Uterus (tissue), 4 donors: ENCODE measurements at places on chromosomes 5 and 9.

GRCh38 chr5:177140312-177140711 lies 6.7 kb downstream of the NSD1 start:
- DNase-seq: no peak

GRCh38 chr5:6601816-6602215 lies 31.0 kb downstream of the NSUN2 start:
- DNase-seq: no peak

- no peak for DNase-seq
Measured at GRCh38 chr5:159620853-159621540, 290.7 kb upstream of the IL12B start.

- DNase-seq: no peak
Measured at GRCh38 chr5:14178091-14178490, 34.9 kb downstream of the TRIO start.

- no peak for DNase-seq
Measured at GRCh38 chr9:126754436-126755316, 50.2 kb upstream of the ZBTB43 start.

GRCh38 chr5:5437227-5438172 lies 15.0 kb downstream of the ICE1 start:
- no peak for DNase-seq

DNA sequence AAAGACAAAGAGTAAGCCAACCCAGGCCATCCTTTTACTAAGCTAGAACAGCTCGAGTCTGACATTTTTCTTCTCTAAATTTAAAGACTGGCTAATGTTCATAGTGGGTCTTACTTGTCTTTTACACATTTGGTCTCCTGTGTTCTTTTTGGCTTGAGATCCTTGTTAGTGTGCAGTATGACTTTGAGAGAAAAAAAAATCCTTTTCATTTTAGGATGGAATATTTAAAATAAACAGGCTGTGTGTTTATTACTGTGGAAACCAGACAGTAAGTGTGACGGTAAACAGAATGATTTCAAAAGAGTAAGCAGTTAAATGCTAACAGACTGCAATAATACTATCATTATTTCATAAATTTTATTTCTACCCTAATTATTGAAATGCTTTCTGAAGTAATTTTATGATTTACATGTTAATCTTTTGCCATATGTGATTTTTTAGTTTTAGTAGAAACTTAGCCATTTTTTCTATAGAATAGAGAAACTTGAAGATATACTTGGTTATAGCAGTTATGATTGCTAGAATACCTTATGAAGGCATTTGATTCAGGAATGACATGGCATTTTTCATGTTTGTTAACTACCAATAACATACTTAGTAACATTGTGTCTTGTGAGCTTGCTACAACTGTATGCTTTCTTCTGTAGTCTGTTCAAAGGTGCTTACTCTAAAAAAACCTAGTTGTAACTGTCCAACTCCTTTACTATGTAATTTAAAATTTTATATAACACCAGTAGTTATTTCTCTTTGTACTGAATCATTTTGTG lies 92.4 kb downstream of the XRCC4 start:
- no peak for DNase-seq

DNA sequence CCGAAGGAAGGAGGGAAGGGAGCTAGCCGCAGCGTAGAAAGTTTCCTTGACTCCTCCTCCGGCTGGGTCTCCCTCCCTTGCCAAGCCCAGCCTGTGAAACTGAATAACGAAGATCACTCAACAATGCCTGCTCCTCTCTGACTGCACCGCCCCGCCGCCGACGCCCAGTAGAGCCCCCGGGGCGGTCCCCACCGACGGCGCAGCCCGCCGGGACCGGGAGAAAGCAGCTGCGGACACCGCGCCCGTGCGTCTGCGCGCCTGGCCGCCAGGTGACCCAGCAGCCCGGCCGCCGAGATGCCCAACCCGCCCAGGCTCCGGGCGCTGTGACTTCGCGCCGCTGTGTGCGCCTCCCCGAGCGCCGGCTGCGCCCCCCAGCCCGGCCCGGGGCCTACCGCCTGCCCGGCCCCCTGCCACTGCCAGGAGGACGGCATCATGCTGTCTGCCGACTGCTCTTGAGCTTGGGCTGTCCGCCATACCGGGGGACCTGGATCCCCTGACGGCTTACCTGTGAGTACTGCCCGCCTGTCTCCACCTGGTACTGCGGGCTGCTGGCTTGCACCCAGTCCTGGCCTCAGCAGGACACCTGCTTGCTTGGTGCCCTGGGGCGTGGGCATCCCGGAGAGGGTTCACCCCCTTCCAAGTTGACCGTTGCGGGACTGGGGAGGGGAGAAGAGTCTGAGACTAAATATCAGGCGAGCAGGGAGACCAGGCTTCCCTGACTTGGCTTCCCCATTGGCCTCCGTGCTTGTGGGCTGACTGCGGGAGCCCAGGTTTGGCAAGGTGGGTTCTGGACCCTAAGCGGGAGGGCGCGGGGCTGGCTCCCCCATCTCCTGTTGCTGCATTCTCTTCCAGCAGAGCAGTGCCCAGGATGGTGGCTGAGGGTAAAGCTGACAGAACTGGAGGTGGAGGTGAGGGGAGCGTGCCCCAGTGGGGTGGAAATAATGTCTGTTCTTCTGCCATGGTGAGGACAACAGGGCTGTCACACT lies 26.2 kb upstream of the SPTLC1 start:
- no peak for DNase-seq

DNA sequence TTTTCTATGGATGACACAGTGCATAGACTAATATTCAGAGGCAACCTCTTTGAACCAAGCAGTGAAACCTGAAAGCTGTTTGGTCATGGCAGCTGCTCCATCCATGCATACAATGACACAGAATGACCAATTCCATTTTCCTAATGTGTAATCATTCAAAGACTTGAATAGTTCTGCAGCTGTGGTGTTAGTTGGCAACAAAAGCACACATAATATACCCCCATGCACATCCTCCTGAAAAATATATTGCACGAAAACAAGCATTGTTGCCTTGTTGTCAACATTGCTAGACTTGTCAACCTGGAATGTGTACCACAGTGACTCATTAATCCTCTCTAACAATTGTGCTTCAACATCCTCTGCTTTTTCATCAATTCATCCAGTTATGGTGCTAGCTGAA lies 71.0 kb upstream of the SEMA6A start:
- DNase-seq: no peak

DNA sequence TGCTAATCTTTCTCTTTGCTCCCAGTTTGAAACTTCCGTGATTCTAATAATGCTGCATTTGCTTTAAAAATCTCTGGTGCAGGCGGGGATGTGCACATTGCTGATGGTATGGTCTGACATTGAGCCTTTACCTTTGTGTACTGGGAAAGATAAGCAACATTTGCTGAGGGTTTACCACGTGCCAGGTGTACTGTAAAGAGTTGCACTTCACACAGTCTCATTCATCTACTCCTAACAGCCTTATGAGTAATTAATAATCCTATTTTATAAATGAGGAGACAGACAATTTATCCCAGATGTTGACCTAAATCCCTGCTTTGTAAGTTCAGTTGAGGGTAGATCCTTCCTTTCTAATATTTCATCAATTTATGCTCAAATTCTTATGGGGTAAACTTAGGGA lies 726 bp upstream of the ADGRV1 start:
- no peak for DNase-seq

DNA sequence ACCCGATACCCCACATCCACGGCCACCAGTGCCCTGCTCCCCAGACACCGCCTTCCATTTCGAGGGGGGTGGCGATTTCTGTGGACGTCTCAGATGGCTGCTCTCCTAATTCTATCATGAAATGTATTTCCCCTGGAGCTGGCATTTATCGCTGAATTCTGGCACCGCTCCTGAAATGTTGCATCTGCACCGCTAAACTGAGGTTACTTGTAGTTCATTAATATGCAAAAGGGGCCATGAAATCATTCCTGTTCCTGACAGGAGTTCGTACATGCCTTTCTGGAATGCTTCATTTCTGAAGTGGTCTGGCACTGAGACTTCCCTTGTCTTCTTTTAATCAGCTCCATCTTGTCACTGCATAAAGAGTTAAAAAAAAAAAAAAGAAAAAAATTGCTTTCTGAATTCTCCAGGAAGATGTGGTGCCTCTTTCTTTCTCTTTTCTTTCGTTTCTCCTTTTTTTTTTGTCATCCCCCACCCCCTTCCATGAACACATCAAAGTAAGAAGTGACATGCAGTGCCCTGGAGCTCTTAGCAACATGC lies 97.7 kb upstream of the SMARCA2 start:
- no peak for DNase-seq

- DNase-seq: no peak
Measured at GRCh38 chr5:107127878-107128277, 542.9 kb downstream of the EFNA5 start.

- DNase-seq: no peak
Measured at GRCh38 chr9:130045725-130046450, 2.9 kb upstream of the FNBP1 start.

- no peak for DNase-seq
Measured at GRCh38 chr9:109517901-109518377, 19.8 kb upstream of the PTPN3 start.

GRCh38 chr9:130425741-130426466 lies 18.9 kb upstream of the ASS1 start:
- no peak for DNase-seq

DNA sequence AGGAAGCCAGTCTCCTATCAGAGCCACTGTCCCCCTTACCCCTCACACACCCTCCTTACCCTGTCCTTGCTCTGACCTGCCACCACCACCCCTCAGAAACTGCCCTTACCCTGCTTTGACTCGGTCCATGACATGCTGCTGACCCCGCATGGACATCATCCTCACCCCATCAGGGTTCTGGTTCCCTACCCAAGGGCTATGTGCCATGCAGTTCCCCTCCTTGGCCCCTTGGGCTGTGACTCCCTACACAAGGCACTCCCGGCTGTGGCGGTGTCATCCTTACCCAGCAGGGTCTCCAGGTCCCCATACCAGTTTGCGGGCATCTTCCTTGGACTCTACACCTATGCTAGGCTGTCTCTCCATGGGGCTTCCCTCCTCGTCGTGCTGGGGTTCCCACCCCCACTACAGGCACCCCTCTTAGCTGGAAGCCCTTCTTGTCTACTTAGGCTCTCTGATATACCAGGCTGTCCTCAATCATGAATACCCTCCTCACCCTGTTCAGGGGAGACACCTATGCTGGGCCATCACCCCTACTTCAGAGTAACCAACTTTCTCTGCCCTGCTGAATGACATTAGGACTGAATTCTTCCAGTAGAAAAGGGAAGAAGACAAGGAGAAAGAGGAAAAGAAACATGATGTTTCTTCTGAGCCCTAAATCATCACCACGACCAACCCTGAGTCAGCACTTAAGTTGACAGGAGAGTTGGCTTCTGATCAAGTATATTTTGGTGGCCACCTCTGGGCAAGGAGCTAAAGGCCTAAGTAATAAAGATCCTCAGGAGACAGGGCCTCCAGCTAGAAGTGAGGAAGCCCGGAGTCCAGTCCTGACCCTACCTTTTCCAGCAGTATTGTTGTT lies 115.2 kb downstream of the GCNT1 start:
- DNase-seq: no peak
